ENCODE measurements at places on chromosomes 16 and 17. TPM values are rescaled to one million over a fixed set of nuclear protein-coding genes. Genes with fewer than 3 reads are reported as not detected.
A peak's percentile ranks its signal among the peaks of the same experiment; 100 is the strongest.

KRT28 gene
- not detected for polyA plus RNA-seq

PYY gene
- not detected for polyA plus RNA-seq

KCNJ18 gene
- polyA plus RNA-seq = not detected

- DNase-seq = peak; percentile 23
Observed at GRCh38 chr16:9090101-9090959, 1.1 kb upstream of the HAPSTR1 start.

DNA sequence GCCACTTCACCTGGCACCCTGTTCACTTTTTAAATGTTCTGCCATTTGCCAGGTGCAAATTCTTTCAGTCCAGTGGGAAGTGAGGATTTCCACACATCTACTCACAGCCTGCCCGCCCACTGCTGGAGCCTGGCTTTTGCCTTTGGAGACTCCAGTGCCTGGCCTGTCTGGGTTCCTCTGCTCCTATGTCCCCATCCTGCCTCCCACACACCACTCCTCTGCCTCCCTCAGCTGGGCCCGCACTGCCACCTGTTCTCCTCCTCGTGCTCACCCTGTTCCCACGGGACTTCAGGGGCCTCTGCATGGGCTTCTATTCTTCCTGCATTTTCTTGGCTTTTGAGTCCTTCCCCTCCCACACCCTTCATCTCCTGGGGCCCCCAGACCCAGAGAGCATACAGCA, 7.9 kb upstream of the NDRG4 start:
- no peak for DNase-seq

DNA sequence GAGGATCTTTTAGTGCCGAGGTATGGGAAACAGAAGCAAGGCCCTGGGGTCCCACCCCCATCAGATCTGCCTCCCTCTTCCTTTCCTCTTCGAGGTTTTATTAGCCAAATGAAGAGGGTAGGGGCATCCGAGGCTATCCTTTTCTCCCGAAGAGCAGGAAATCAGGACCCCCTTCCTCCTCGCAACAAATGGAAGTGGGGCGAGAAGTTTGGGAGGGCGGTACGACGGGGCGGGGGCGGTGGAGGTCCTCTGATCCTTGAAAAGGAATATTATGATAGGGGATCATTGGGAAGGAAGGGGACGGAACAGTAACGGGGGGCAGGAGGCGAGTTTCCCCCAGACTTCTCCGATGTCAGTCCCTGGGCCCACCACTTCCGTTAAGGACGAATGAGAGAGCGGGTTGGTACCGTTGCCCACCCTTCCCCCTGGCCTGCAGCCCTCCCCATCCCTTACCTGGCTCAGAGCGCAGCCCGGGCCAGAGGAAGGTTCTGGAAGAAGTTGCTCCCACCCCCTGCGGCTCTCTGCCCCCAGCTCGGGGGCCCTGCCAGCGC, 309 bp downstream of the FOXJ1 start:
- no peak for DNase-seq

- no peak for DNase-seq
Observed at GRCh38 chr17:1834380-1835149, 4.8 kb downstream of the RPA1 start.

DNA sequence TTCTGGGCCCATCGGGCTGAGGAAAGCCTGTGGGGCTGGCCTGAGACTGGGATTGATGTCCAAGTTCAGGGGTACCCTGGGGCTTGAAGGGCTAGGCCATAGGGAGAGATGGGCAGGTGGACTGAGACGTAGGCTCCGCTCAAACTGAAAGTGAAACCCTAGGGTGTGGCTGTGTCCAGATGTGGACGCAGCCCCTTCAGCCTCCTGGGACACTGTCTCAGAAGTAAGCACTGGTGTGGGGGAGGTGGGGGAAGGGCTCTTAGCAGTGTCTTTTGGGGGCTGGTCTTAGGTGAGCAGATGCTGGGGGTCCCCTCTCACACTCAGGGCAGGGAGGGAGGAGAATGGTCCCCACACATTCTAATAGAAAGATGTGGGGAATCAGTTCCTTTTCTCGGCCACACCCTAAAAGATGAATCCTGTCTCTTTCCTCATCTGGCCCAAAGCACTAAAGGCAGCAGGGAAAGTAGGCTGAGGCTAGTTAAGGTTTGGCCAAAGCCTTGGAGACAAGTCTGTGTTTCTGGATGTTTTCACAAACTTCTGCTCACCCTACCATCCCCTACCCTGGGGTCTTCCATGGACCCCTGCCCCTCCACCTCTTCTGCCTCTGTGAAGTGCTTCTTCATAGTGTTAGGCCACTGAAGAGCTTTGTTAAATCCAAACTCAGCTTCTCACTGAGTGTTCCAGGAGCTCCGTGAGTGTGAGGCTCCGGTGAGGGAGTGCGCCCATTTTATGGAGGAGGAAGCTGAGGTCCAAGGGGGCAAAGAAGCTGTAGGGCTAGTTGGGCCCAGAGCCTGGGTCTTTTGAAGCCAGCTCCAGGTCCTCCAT, 5.6 kb downstream of the FMNL1 start:
- DNase-seq = no peak

GRCh38 chr17:41812381-41813151, at the start of gene FKBP10:
Gene FKBP10, plus strand, starts transcription at chr17:41813004. Its CDS starts 31 bp downstream, at chr17:41813035.
- DNase-seq = peak; percentile 93

GRCh38 chr17:19702217-19702641, 14.2 kb downstream of the SLC47A2 start:
- DNase-seq = no peak

- DNase-seq = no peak
Observed at GRCh38 chr16:11563493-11564040, 23.2 kb downstream of the LITAF start.

- no peak for DNase-seq
Observed at GRCh38 chr16:4338125-4338582, 13.0 kb downstream of the PAM16 start.

GRCh38 chr17:53807286-53807685, 15.4 kb upstream of the KIF2B start:
- peak; percentile 11 for DNase-seq

All from muscle of arm (tissue), 14 donors.